ENCODE measurements at places on chromosomes 2 and 18. TPM values are rescaled to one million over a fixed set of nuclear protein-coding genes. Genes with fewer than 3 reads are reported as not detected.

Gene ANO7
- 3.8 TPM for total RNA-seq

Gene DSG1
- 0.09 TPM for total RNA-seq

Gene IL36RN
- total RNA-seq, result 0.84 TPM

Gene DLGAP1
- 5.1 TPM for total RNA-seq

Gene UGT1A6
- total RNA-seq, result not detected

Gene MYO5B
- 15.6 TPM for total RNA-seq

Gene MYL12B
- 225 TPM for total RNA-seq

DNA sequence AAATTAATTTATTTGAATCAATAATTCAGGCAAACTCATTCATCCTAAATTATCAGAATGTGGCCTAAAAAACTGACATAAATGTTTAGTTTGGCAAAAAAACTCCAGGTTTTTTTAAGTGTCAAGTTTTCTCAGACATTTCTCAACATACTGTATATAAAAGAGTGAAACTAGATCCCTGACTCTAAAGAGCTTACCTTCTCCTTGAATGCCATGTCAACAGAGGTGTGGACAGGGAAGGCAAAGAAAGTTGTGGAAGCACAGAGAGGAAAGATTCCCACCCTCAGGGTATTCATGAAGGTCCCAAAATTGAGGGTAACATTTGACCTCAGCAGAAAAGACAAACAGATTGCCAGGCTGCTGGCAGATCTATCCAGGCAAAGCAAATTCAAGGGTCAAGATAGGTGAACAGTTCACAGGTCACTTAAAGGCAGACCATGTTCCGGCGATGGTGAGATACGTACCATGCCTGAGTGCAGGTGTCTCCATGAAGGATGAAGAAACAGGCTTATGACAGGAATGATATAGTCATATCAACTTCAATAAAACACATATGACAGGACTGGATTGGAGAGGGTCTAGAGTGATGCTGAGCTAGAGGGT is 1638.3 kb upstream of the ZEB2 start:
- no peak for DNase-seq
- no peak overlapping the region for H3K4me3 ChIP-seq
- H3K36me3 ChIP-seq, result no peaks in the 10 kb centered on the region
- no peaks in the 10 kb centered on the region for H3K4me1 ChIP-seq
- no peak overlapping the region for H3K27ac ChIP-seq
- no peaks in the 10 kb centered on the region for H3K27me3 ChIP-seq

DNA sequence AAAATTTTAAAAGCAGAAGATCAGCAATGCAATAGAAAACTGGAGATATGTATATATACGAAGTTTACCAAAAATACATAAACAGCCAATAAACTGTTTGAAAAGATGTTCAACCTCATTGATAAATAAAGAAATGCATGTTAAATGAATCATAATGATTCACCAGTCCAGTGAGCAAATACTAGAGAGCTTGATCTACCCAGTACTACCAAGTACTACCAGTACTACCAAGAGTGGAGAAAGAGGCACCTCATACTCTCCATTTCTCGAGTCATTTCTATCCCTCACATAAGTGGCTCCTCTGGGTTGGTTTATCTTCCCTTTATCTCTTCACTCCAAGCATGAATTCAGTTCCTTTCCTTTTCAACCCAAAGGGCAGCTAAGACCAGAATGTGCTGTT is 138.9 kb downstream of the MREG start:
- peaks cover 3% of the 10 kb centered on the region for H3K36me3 ChIP-seq
- no peaks in the 10 kb centered on the region for H3K27me3 ChIP-seq
- no peak overlapping the region for H3K27ac ChIP-seq
- no peak for DNase-seq

- peaks cover 4% of the 10 kb centered on the region for H3K36me3 ChIP-seq
- no peak for DNase-seq
- H3K27me3 ChIP-seq, result no peaks in the 10 kb centered on the region
- no peak overlapping the region for H3K4me3 ChIP-seq
- H3K27ac ChIP-seq, result no peak overlapping the region
Measured at GRCh38 chr2:38171208-38171855, 95.4 kb upstream of the CYP1B1 start.

DNA sequence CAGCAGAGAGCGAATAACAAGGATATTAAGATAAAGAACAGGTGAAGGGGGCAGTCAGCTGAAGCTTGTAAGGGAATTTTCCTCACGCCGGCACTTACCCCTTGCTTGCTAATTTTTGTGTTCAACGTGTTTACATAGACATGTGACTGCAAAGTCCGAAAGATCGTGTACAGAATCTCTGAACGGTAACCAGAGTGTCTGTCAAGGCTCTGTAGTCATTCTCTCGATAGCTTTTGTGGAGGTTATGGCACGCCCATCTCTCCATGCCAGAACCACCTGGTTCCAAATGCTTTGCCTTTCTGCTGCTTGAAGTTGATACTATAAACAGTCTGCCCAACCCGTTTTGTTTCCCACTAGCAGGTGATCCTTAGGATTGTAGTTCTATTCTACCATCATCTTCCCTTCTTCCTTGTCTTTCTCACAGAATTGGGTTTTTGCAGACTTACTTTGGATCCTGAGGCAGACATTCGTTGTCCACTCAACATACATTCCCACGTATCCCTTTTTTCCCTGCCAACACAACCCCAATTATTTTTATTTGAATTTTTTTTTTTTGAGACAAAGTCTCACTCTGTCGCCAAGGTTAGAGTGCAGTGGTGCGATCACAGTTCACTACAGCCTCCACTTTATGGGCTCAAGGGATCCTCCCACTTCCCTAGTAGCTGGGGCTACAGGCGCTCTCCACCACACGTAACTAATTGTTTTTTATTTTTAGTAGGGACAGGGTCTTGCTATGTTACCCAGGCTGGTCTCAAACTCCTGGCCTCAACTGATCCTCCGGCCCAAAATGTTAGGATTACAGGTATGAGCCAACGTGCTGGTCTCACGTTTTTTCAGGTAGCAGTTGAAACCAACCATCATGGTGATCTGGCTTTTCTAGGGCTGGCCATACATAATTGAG is 1.3 kb upstream of the USP34 start:
- H3K36me3 ChIP-seq, result peaks cover under 1% of the 10 kb centered on the region
- peak overlapping the region; percentile 94 for H3K4me3 ChIP-seq
- no peaks in the 10 kb centered on the region for H3K27me3 ChIP-seq

DNA sequence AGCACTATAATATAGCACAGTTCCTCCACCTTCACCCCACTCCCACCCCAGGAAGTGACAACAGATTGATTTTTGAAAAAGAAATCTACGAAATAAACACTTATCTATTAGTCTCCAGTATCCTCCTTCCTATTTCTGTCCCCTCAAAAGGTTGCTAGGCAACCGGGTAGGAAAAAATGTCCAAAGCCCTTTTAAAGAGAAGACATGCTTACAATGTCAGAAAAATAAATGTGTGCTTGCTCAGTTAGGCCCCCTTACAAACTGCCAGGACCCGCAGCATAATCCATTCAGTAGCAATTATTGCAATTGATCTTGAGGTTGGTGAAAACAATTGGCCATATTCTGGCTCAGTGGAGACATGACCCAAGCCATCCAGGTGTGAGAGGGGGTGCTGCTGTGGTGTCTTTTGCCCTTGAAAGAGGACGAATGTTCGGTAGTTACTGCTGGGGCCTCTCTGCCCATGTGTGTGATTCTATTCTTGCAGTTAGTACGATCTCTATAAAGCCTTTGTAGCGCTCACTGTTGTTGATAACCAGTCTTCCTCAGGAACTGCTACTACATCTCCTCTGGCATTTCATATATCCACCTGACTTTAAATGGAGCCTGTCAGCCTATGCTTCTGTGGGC is 144.3 kb downstream of the MYO3B start:
- H3K27ac ChIP-seq, result no peak overlapping the region
- no peak overlapping the region for H3K4me3 ChIP-seq
- H3K27me3 ChIP-seq, result peaks cover 5% of the 10 kb centered on the region
- H3K36me3 ChIP-seq, result peaks cover 12% of the 10 kb centered on the region

DNA sequence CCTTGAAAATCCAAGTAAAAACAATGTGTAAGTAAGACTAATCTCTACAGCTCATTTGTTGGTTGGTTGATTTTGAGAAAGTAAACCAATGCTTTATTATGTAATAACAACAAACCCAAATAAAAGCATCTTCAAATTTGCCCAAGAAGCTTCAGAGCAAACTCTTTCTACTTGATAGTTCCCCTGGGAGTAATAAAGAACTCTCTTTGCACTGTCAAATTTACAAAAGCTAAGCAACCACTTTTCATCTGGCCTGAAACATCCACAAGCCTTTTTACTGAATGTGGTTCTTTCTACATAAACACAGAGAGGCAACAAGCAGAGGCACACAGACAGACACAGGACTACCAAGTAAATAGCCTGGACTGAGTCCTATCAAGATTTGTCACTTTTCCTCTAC is 28.8 kb upstream of the CACNB4 start:
- no peaks in the 10 kb centered on the region for H3K27me3 ChIP-seq
- no peak for DNase-seq
- peaks cover 7% of the 10 kb centered on the region for H3K4me1 ChIP-seq
- H3K36me3 ChIP-seq, result peaks cover 26% of the 10 kb centered on the region
- no peak overlapping the region for H3K4me3 ChIP-seq

- DNase-seq, result no peak
- H3K36me3 ChIP-seq, result peaks cover 4% of the 10 kb centered on the region
- H3K27ac ChIP-seq, result peak overlapping the region; percentile 32
- no peaks in the 10 kb centered on the region for H3K27me3 ChIP-seq
Measured at GRCh38 chr18:31426871-31427406, 20.6 kb upstream of the DSG3 start.

GRCh38 chr2:181916726-181917718 is 25.5 kb downstream of the ITPRID2 start:
- peaks cover 47% of the 10 kb centered on the region for H3K36me3 ChIP-seq
- H3K4me3 ChIP-seq, result no peak overlapping the region
- H3K27me3 ChIP-seq, result no peaks in the 10 kb centered on the region
- H3K4me1 ChIP-seq, result no peaks in the 10 kb centered on the region

DNA sequence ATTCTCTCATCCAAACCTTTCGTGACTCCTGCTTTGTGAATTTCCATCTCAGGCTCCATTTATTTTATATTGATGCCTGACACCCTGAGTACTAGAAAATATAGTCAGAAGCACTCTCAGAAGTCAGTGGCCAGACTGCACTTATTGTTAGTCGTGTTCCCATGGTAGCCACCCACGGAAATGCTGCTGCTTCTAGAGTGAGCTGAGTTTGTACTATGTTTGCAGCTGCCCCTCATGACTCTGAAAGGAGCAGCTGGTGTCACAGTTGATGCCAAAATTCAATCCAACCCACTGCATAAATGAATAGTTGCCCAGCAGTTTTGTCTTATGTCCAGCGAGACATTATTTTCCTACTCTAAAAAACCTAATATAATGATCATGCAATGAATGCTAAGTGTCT is 265.2 kb upstream of the SPHKAP start:
- no peaks in the 10 kb centered on the region for H3K36me3 ChIP-seq
- no peak overlapping the region for H3K4me3 ChIP-seq
- peaks cover 5% of the 10 kb centered on the region for H3K4me1 ChIP-seq
- no peak overlapping the region for H3K27ac ChIP-seq
- no peaks in the 10 kb centered on the region for H3K27me3 ChIP-seq
- DNase-seq, result no peak

DNA sequence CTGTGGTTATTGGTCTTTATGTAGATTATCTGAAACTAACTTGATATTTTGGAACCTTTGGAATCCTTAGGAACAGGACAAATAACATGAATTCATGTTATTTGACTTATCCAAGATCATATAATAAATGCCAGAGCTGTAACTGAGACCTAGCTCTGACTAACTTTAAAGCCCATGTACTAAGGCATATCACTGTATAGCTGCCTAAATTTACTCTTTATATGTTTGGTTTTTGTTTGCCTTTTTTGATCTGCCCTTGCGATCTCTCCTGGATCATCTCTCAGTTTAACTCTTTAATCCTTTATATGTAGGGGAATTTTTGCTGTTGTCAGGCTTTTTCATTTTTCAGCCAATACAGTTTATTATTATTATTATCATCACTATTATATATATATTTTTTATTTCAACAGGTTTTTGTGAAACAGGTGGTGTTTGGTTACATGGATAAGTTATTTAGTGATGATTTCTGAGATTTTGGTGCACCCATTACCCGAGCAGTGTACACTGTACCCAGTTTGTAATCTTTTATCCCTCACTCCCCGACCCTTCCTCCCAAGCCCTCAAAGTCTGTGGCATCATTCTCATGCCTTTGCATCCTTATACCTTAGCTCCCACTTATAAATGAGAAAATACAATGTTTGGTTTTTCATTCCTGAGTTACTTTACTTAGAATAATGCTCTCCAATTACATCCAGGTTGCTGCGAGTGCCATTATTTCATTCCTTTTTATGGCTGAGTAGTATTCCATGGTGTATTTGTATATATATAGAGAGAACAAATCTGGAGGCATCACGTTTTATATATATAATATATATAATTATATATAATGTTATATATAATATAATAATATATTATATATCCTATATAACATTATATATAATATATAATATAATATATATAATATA is 48.9 kb downstream of the APLF start:
- H3K4me1 ChIP-seq, result no peaks in the 10 kb centered on the region
- H3K36me3 ChIP-seq, result peaks cover 8% of the 10 kb centered on the region
- no peak for DNase-seq
- H3K27ac ChIP-seq, result no peak overlapping the region

DNA sequence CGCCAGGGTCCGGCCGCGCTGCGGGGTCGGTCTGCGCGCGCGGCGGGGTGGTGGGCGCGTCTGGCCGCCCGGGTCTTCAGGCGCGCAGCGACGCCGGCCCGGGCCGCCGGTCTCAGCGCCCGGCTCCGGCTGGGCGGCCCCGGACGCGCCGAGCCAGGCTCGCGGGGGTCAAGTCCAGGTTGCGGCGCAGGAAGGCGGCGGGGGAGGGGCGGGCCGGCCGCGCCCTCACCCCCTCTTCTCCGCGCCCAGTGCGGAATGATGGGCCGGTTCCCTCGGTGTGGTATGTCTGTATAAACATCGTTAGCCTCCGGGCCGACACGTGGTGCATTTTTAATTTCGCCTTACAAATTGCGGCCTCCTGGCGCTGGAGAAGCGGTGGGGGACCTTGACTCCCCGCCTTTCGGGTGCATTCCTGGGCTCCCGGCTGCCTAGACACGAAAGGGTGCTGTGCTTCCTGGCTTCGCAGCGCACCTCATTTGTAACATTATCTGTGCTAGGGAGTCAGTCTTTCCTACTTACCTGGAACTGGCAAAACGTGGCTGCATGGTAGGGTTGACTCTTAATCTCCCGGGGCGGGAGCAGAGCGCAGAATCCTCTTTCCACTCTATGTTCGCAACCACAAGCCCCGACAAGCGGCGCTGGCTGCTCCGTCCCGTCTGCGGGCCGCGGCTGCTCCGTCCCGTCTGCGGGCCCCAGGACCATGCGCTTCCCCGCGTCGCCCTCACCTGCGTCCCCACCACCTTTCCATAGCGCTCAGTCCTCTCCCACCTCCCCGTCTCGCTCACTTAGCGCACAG is 69.0 kb downstream of the CTAGE1 start:
- peak overlapping the region; percentile 77 for H3K4me3 ChIP-seq
- H3K4me1 ChIP-seq, result peaks cover 69% of the 10 kb centered on the region
- peak overlapping the region; percentile 98 for H3K27ac ChIP-seq
- peak; percentile 62 for DNase-seq
- H3K36me3 ChIP-seq, result no peaks in the 10 kb centered on the region
- H3K27me3 ChIP-seq, result no peaks in the 10 kb centered on the region

- no peak overlapping the region for H3K4me3 ChIP-seq
- no peak for DNase-seq
- no peaks in the 10 kb centered on the region for H3K36me3 ChIP-seq
- H3K27me3 ChIP-seq, result peaks cover 21% of the 10 kb centered on the region
- H3K27ac ChIP-seq, result no peak overlapping the region
- H3K4me1 ChIP-seq, result peaks cover 3% of the 10 kb centered on the region
Measured at GRCh38 chr18:12234451-12235190, 19.5 kb upstream of the CIDEA start.

- peak overlapping the region; percentile 99 for H3K27ac ChIP-seq
- no peaks in the 10 kb centered on the region for H3K27me3 ChIP-seq
- DNase-seq, result no peak
- H3K36me3 ChIP-seq, result no peaks in the 10 kb centered on the region
Measured at GRCh38 chr18:3596637-3597384, 146.8 kb downstream of the TGIF1 start.

All from mesothelial cell of epicardium (in vitro differentiated cells).